CD4-positive, alpha-beta T cell treated with Interleukin-17A for 4 hours (primary cell): ENCODE measurements at places on chromosomes 6 and 20.

DNA sequence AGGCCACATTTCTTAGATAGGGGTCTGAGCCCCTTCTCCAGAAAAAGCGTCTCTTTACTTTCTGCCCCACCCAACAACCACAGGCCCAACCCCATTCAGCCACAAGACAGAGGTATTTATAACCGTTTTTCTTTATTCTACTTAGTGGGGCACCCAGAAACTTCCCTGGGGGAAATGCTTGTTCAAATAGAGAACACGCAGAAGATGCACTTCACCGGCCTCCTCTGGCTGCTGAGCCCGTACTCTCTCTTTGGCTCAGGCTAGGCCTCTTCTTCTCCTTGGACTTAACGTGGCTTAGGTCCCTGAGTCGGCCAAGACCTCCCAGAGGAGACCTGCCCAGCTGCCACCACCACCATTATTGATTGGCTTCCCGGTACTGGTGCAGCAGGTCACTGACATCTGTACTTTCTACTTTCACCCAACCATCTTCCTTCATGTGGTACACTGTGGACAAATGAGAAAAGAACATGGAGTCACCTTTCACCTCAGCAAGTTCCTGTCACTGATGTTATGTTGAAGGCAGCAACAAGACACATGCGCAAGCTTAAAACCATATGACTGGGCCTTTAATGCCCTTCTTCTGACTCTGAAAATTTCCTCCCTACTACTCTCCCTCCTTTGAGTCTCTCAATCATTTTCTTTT lies 2.2 kb upstream of the TAP2 start:
- DNase-seq, result peak; percentile 32

DNA sequence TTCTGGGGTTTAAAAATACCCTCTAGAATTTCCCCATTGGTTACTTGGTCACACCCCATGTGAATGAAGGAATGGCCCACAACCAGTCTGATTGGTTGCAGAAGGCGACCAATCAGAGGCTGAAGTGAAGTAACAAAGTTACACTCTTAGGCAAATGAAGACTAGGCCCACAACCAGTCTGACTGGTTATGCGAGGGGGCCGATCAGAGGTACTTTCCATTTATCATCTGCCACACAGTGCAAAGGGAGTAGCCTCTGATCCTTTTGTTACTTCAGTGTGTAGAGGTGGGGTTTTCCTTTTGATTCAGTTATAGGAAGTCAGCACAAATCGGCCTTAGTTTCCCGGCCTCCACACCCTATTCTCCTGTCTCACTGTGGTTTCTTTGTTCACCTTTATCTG lies 61.2 kb upstream of the SGK1 start:
- DNase-seq, result peak; percentile 4

- peak; percentile 37 for DNase-seq
Measured at GRCh38 chr20:5674176-5674660, 76.0 kb upstream of the SHLD1 start.

DNA sequence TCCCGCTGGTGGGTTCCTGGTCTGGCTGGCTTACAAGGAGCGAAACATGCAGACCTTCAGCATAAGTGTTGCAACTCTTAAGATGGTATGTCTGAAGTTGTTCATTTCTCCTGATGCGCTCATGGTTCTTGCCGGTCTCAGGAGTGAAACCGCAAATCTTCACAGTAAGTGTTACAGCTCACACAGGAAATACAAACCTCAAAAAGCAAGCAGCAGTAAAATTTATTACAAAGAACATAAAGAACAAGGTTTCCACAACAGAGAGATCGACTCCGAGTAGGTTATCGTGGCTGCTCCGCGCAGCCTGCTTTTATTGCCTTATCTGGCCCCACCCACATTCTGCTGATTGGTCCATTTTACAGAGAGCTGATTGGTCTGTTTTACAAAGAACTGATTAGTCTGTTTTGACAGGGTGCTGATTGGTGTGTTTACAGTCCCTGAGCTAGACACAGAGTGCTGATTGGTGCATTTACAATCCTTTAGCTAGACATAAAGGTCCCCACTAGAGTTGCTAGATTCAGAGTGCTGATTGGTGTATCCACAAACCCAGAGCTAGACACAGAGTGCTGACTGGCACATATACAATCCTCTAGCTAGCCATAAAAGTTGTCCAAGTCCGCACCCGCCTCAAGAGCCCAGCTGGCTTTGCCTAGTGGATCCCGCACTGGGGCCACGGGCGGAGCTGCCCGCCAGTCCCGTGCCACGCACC lies 39.2 kb downstream of the TRIM27 start:
- DNase-seq, result peak; percentile 84

GRCh38 chr6:99424022-99424421 lies 1.1 kb downstream of the PNISR start:
- no peak for DNase-seq

DNA sequence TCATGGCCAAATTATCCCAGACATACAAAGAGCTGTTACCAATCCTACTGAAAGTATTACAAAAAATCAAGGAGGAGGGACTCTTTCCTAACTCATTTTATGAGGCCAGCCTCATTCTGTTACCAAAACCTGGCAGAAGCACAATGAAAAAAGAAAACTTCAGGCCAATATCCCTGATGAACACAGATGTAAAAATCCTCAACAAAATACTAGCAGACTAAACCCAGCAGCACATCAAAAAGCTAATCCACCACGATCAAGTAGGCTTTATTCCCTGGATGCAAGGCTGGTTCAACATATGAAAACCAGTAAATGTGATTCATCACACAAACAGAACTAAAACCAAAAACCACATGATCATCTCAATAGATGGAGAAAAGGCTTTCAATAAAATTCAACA lies 109.2 kb downstream of the C6orf118 start:
- no peak for DNase-seq

- DNase-seq, result peak; percentile 45
Measured at GRCh38 chr6:14717307-14717706, 528.6 kb upstream of the JARID2 start.

DNA sequence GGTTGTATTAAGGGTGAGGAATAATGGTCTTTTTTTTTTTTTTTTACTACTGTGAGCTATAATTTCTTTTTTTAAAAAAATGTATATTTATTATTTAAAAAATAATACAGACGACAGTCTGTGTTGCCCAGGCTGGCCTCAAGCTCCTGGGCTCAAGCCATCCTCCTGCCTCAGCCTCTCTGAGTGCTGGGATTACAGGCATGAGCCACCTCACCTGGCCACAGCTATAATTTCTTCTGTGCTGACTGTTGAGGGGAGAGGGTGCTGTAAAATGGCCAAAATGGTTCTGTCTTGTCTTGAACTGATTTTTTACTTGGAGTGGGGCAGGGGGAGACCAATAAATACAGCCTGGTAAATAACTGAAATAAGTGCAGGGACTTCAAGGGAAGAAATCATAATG lies 3.6 kb downstream of the SRSF3 start:
- DNase-seq, result no peak

DNA sequence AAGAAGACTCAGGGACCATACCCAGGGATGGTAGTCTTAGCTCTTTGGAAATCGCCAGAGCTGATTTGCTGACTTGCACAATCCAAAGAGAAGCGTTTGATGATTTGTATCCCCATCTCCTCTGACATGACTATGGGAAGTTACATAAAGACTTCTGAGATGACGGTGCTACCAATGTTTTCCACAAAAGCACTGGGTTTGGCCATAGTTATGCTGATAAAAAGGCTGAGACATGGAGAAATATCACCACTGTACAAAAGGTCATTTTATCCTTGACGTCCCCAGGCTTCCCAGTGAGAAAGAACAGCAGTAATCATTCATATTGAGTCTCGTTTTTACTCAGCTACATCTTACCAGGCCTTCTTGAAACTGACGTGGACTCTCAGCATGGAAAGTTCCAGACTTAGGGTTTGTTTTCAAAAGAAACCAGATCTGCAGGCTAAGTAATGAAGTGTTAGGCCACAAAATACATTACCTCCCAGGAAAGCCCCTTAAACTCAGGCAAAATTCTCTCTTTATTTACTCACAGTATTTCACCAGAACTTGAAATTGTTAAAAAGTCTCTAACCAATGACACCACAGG lies 370.3 kb upstream of the JARID2 start:
- no peak for DNase-seq

DNA sequence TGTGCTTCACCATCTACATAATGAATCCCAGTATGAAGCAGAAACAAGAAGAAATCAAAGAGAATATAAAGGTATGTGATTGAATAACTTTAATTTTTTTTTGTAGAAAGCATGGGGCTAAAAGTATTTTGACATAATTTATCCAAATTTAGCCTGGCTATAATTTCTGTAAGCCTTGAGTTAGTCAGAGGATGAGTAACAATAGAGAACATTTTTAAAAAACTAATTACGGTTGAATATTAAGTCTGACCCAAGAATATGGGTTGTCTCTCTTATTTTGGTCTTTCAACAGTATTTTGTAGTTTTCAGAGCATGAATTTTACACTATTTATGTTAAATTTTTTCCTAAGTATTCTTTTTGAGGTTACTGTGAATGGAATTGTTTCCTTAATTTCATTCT lies 2.5 kb downstream of the GMNN start:
- no peak for DNase-seq

DNA sequence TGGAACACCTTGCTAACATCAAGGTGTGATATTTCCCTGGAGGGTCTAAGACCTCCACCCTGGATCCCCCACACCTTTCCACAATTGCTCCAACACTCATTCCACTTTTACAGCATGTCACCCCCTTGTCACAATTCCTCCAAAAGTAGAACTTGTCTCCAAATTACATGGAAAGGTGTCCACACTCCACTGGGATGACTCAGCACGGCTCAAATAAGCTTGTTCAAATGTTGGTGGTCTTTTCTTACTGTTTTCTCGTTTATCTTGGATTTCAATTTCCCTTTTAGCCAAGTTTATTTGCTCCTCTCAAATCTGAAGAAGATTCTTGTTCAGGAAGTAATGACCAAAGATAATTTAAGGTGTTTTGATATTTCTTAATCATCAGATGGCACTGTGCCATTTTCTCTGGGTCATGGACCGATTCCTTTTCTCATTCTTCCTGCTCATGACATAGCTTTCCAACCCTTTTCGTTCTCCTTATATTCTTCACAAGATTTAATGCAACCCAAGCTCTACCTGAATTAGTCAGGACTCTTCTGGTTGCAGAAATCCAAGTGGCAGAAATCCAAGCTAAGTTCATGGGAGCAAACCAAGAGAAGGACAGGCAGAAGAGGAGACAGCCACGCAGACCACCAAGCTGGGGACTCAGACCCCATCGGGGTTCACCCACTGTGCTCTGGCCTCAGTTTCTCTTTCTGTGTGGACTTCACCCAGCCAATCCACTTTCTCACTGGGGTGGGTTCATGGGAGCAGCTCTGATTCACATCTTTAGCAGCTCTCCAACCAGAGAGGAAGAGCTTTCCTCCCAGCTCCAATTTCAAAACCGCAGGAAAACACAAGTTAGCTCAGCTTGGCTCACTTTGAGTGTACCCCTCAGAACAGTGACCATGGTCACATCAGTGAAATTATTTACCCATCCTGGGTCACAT lies 110.5 kb upstream of the CDYL start:
- no peak for DNase-seq

GRCh38 chr6:12935637-12936036 lies 219.1 kb downstream of the PHACTR1 start:
- no peak for DNase-seq

- no peak for DNase-seq
Measured at GRCh38 chr20:20409331-20409730, 41.4 kb downstream of the INSM1 start.
